ENCODE measurements at places on chromosomes 13 and 19. TPM values are rescaled to one million over a fixed set of nuclear protein-coding genes. Genes with fewer than 3 reads are reported as not detected.

The ITGBL1 gene
- total RNA-seq: 16.3 TPM

The ICAM1 gene
- 4.4 TPM for total RNA-seq

The ZNF540 gene
- 0.34 TPM for total RNA-seq

The A1BG gene
- 7.3 TPM for total RNA-seq

The ZNF625 gene
- total RNA-seq: 12.0 TPM

The TMEM147 gene
- total RNA-seq: 50.9 TPM

The NACC1 gene
- total RNA-seq: 25.9 TPM

The CGB7 gene
- total RNA-seq: not detected

The CYP2A7 gene
- total RNA-seq: not detected

The CKM gene
- not detected for total RNA-seq

The KLC3 gene
- total RNA-seq: 0.43 TPM

The IGSF23 gene
- total RNA-seq: not detected

The CCDC70 gene
- not detected for total RNA-seq

The C3 gene
- total RNA-seq: 0.33 TPM

The IL17D gene
- 1.5 TPM for total RNA-seq

The ZNF235 gene
- 8.2 TPM for total RNA-seq

The SMIM24 gene
- total RNA-seq: not detected

The APOC1 gene
- 1.5 TPM for total RNA-seq

The KCNC3 gene
- 0.43 TPM for total RNA-seq

The IL11 gene
- total RNA-seq: not detected

The NLRP4 gene
- total RNA-seq: not detected

The ELANE gene
- total RNA-seq: not detected

The SH2D3A gene
- total RNA-seq: 2.2 TPM

The ZNF761 gene
- total RNA-seq: 6.9 TPM

The PARP4 gene
- 49.1 TPM for total RNA-seq

The MBOAT7 gene
- 8.7 TPM for total RNA-seq

The ALG5 gene
- total RNA-seq: 52.6 TPM

The ZNF534 gene
- not detected for total RNA-seq

The TRPC4 gene
- total RNA-seq: 0.54 TPM

The PSG6 gene
- not detected for total RNA-seq

The MED16 gene
- total RNA-seq: 20.6 TPM

The RPS19 gene
- 1,059 TPM for total RNA-seq

The TRPM4 gene
- total RNA-seq: 17.2 TPM

The ZNF541 gene
- total RNA-seq: 0.22 TPM

The CGB2 gene
- total RNA-seq: not detected

The LIN37 gene
- total RNA-seq: 4.3 TPM

The ARHGAP35 gene
- total RNA-seq: 22.3 TPM

The ZNF491 gene
- 0.86 TPM for total RNA-seq

The ZNF571 gene
- total RNA-seq: 2.9 TPM

The ACOD1 gene
- total RNA-seq: not detected

The ARHGEF18 gene
- 16.4 TPM for total RNA-seq

The CRX gene
- not detected for total RNA-seq

The FUT6 gene
- total RNA-seq: not detected

The URAD gene
- total RNA-seq: not detected
